ENCODE measurements at places on chromosomes 16 and 17.

DNA sequence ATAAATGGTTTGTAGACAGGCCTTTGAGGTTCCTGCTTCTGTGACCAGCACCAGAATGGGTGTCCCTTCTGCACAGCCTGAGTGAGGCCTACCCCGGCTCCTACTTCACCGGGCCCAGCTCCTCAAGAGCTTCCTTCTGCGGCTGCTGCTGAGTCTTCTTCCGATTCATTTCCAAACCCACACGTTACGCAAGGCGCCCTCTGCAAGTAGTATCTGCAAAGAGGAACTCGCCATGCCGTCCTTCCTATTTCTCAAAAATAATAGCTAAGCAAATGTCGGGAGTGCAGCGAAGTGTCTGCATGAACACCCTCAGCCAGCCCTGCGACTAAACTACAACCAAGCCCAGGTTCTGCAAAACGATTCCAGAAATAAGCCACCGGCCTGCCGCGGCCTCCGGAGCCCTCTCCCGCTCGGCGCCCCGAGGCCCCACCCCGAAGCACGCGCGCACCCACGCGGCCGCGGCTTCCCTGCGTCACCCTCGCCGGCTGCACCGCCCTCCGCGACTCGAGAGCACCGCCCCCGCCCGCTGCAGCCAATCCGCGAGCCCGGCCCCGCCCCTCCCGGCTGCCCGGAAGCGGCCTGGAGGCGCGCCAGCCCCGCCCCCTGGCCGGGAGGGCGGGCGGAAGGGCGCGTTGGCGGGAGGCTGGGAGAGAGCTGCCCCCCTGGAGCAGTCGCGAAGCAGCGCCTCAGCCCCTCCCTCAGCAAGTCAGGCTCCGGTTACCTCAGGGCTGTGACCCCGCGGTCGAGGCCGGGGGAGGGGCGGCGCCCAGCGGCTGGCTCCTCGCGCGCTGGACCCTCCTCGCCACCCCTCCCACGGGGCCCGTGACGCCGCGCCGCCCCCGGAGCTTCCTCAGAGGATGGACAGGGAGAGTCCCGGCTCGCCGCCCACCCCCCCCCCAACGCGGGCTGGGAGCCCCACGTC, 8.3 kb downstream of the MNT start:
- DNase-seq = peak; percentile 44

- no peak for DNase-seq
Observed at GRCh38 chr17:3026856-3027751, 36.3 kb downstream of the OR1D5 start.

DNA sequence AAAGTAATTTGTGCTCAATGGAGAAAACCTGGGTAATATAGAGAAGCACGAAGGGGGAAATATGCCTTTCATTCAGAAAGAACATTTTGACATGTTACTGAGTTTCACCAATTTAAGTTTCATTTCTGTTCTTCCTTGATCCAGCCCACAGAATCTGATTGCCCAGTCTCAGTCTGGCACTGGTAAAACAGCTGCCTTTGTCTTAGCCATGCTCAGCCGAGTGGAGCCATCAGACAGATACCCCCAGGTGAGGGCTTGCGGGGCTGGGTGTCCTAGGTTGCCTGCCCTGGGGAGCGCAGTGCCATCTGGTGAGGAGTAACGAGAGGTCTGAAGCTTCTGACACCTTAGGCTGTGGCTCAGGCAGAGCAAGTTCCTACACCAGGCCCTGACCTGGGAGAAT, 17.7 kb downstream of the DDX19A start:
- no peak for DNase-seq

- no peak for DNase-seq
Observed at GRCh38 chr17:63549289-63549945, 860 bp upstream of the DCAF7 start.

DNA sequence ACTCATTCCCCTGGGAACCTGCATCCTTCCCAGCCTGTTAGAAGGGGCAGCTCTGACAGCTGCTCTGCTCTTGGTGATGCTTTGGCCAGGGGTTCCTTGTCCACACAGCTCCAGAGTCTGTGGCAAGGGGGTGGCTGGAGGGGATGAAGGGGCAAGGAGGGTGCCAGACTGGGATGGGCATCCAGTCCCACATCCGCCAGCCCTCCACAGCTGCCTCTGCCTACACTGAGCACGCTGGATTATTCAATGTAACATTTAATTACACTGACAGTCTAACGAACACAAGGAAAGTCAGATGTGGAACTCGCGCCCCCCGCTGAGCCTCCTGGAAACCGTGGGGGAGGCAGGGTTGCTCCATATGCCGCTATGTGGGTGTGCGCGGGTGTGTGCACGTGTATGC, 101.1 kb downstream of the C16orf78 start:
- DNase-seq = no peak

GRCh38 chr17:33055171-33055611, 63.5 kb downstream of the SPACA3 start:
- no peak for DNase-seq

GRCh38 chr16:14501331-14502255, 128.5 kb downstream of the PARN start:
- peak; percentile 19 for DNase-seq

DNA sequence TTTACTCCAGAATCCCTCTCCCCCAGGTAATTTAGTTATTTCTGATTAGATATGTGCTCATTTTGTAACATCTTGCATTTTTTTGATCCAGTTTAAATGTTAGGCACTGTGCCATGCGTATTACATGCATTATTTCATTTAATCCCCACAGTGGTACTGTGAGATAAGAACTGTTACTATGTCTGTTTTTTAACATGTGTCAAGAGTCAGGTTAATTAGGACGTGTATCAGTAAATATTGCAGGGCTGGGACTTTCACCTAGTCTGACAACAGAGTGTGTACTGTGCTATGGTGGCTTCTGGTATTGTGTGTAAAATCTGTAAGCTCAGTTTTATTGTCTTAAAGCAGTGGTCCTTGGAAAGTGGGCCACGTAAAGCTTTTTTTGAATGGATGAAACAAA, 10.6 kb downstream of the RSPRY1 start:
- DNase-seq = no peak

- DNase-seq = no peak
Observed at GRCh38 chr17:76844846-76845245, 23.4 kb upstream of the MGAT5B start.

DNA sequence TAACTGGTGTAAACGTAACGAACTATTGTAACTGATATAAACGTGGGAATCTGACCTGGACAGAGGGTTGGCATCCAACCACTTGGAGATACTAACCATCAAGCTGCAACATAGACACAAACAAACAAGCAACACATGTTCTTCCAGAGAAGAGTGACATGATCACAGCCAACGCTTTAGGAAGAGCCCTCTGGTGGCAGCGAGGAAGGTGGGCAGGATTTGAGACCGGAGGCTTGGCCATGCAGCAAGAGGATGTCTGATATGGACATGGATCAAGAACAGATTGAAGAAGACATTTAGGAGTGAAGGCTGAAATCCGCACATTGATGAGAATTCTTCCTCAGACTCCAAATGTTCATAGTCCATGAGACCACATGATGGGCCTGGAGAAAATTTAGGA, 40.3 kb upstream of the TNRC6A start:
- peak; percentile 61 for DNase-seq

GRCh38 chr17:46001390-46002310, 2.6 kb downstream of the STH start:
- DNase-seq = no peak

DNA sequence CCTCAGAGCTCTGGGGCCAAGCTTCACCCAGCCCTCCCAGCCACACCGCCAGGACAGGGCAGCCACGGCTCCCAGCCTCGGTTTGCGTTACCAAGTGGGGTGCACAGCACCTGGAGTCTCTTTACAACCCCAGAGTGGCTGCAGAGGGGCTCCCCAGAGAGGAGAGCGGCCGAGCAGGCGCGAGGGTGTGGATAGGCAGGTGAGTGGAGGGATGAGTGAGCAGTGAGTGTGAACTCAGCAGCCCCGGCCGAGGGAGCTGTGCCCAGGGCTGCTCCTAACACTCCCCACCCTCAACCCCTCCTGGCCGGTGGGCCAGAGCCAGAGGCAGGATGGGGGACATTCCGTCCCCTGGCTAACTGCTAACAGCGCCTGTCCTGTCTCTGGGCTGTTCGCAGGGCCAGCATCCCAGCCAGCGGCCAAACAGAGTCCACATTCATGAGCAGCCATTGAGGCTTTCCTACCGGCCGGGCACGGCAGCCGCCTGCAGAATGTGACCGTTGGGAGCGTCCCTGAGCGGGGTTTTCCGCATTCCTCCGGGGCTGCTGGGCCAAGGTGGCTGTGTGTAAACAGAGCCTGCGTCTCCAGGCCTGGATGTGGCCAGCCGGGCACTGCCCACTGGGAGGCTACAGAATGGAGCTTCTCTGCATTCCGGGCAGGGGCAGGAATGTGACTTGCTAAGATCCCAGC, 5.3 kb downstream of the ZNF469 start:
- DNase-seq = no peak

DNA sequence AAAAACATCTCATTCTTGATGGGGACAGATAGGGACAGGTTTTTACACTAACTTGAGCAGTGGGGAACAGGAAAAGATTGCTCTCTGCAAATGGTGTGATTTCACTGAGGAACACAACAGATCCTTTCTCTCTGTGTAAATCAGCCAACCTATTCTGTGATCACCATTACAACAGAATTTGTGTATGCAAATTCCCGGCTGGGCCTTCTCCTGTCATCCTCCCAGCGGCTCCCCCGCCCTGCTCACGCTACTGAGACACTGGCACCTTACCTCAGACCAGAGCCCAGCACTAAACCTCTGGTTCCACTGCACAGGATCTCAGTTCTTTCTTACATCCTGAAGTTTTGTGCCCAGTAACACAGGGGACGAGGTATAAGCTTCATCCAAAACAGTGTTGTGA, 97.0 kb upstream of the FA2H start:
- DNase-seq = no peak

GRCh38 chr16:67471758-67472384, 9.1 kb downstream of the ATP6V0D1 start:
- no peak for DNase-seq

- DNase-seq = no peak
Observed at GRCh38 chr17:57545731-57546342, 199.3 kb downstream of the CCDC182 start.

- no peak for DNase-seq
Observed at GRCh38 chr17:6510321-6510977, 45.9 kb downstream of the PITPNM3 start.

- DNase-seq = no peak
Observed at GRCh38 chr17:62043602-62044001, 21.5 kb downstream of the MED13 start.

DNA sequence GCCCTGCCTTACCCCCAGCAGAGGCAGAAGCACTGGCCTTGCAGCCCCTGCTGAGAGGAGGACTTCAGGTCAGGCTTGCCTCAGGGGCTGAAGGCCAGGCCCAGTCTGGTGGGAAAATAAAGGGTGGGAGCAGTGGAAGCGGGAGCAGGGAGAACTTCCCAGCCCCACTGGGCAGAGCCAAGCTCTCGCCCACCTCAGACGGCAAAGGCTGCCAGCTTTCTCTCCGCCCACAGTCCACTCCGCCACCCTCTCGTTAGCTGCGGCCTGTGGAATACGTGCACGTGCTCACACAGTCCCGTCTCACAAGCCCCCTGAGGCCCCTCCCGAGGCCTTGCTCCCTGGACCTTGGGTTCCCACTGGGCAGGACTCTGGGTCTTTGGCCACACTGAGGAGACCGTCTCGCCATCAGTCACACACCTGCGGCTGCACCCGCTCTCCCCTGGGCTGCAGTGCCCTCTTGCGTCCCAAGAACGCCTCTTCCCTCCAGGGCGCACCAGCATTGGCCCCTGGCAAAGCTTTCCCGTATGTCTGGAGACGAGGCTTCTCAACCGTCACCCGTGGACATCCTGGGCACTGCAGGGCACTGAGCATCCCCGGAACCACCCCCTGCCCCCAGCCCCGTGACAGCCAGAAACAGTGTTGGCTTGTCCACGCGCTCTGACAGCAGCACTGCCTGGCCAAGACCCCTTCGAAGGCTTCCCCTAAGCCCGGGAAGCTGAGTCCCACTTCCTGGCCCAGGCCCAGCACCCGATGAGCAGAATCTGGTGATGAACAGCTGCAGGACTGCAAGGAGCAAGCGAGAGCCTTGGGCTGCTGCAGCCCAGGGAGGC, 8.3 kb downstream of the MRPL28 start:
- peak; percentile 71 for DNase-seq

DNA sequence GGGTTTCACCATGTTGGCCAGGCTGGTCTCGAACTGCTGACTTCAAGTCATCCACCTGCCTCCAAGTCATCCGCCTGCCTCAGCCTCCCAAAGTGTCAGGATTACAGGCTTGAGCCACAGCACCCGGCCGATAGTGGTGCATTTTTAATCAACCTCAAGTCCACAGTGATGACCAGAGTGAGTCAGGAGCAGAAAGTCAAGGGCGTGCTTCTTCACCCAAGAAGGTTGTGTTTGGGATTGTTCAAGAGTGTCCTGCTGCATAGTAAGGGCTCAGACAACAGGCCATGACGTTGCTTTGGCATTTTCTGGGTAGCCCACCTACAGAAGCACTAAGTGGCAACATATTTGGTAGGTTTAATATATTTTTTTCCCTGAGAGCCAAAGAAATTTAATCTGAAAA, 108.3 kb upstream of the FAM20A start:
- no peak for DNase-seq

- no peak for DNase-seq
Observed at GRCh38 chr17:74798239-74798707, 22.1 kb upstream of the NAT9 start.

Data from cerebellar nuclear complex (tissue), 1 donor.